Cerebellum (tissue), 4 donors: ENCODE measurements at places on chromosomes 6 and 20. TPM values are rescaled to one million over a fixed set of nuclear protein-coding genes. Genes with fewer than 3 reads are reported as not detected.

DNA sequence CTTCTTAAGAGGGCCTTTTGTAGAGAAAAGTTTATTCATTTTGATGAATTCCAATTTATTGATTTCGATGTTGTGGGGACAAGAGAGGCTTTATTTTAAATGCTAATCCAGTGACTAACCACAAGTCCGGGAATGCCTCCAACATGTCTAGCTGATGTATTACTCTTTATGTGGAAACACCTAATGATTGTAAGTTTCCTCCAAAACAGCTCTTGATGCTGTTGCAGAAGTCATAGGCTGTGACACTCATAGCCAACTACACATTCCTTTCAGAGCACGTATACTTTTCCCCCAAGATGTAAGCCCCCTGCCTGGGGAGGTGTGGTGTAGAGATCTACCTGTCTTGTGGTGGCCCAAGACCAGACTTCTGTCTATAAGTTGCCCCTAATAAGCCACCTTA, 61.3 kb upstream of the RNF24 start:
- no peak for DNase-seq

GRCh38 chr6:47974106-47974505, 136.9 kb downstream of the PTCHD4 start:
- DNase-seq: no peak

- DNase-seq: no peak
These were observed 70.2 kb downstream of the RIN2 start for GRCh38 chr20:19828232-19828631.

DNA sequence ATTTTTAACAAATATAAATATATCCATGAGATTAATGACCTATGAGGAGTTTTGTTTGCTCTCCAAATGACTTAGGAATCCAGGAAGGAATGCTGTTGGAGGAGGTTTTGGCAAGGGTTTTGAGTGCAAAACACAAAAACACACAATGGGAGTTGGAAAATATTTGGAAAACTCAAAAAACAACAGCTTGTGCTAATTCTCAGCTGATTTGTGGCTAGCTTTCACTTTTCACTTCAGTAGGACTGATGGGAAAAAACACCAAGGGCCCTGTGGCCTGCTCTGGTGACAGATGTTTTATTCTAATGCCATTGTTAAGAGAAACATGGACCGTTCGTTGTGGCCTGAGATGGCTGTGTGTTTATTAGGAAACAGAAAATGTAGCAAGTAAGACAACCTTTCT, 113.9 kb downstream of the ALDH8A1 start:
- no peak for DNase-seq

MAFB gene
- 4.0 TPM for total RNA-seq

GRCh38 chr20:63750807-63751470, 11.4 kb downstream of the SLC2A4RG start:
- DNase-seq: no peak

DNA sequence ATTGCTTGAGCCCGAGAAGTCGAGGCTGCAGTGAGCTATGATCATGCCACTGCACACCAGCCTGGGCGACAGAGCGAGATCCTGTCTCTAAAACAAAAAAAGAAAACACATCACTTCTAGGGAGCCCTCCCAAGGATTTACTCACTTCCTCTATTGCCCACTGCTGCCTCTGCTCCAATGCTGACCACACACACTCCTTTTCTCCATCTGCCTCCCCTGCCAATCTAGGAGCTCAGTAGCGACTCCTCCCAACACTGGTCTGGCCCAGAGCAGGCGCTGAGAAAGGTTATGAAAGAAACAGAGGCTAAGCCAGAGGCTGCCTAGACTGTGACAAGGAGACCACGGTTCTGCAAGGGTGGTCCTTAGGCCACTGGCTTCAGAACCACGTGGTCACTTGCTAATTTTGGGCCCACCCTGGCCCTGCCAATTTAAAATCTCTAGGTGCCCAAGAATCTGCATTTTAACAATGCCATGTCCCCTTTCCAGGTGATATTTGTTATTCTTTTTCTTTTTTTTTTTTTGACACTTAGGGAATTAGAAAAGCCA, 1.3 kb upstream of the E2F1 start:
- DNase-seq: no peak

DNA sequence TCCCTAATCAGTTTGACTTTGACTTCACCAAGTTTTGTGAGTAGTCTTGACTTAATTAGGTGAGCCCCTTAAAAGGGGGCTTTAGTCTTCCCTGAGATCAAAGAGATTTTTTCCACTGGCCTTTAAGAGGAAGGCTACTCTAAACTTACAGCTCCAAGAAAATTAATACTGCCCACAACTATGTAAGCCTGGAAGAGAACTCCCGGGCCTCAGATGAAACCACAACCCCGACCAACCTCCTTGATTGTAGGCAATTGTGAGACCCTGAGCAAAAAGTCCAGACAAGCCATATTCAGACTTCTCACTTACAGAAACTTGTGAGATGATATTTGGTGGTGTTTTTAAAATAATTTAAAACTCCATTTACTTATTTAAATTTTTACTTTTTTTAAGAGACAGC, 18.1 kb downstream of the SNX3 start:
- no peak for DNase-seq

DNA sequence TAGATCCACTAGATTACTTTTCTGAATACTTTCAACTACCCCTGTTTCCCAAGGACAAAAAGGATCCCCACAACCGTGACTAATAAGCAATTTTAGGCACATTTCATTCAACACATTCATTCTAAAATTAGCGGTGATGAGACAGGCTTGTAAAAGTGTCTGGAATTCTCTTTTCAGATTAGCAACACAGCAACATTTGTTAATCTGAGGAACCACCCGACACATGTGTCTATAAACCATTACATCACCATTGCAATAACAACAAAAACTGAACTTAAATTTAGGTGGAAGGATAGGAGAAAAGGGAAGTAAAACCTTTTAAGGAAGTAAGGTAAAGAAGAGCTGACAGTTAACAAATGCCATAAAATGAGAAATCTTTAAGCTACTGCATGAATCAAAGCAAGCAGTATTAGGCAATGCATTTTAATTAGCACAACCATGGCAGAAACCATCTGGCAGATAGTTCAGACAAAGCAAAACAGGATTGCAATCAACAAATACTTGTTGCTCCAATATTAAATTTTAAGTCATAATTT, 49.1 kb downstream of the MAP3K7 start:
- no peak for DNase-seq

GRCh38 chr20:57878786-57879424, 169.1 kb upstream of the PMEPA1 start:
- DNase-seq: no peak

FAM217A gene
- not detected for total RNA-seq

SLC13A3 gene
- total RNA-seq: 9.8 TPM

GRCh38 chr20:63276956-63277355, 4.3 kb downstream of the ARFGAP1 start:
- DNase-seq: no peak

CFB gene
- 2.2 TPM for total RNA-seq

DNA sequence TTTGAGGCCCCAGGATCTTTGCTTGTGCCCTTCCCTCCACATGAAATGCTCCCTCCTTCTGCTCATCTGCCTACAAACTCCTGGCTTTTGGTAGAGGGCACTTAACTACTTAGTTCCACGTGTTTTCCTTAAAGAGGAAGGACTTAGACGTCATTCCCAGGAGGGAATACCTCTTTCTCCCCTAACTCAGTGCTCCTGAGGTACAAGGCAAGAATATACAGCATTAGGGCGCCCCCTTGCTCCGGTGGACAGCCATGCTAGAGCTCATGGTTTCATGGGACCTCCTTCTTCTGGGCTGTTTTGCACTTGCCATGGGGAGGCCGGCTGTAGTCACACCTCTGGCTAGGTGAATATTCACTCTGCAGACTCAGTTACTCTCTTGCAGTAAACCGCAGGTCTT, 93.8 kb upstream of the LY86 start:
- DNase-seq: no peak

TMEM244 gene
- total RNA-seq: not detected

DNA sequence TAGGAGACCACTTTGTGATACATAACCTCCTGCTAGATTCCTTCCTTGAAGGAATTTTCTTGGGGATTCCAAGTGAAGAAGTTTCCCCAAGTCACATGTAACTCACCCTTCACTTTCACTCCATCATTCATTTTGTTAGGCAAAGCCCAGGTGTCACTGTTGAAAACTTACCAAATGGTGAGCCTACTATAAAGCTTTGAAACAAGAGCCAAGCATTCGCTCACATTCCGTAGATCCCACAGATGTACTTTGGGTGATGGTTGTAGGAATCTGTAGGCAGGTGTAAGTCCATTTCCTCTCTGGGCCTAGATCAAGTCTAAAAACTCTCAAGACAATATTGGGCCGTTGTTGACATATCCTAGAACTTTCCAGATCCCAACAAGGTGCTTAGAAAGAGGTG, 74.1 kb downstream of the PRDM1 start:
- no peak for DNase-seq

- no peak for DNase-seq
These were observed 3.2 kb downstream of the TFB1M start for GRCh38 chr6:155311086-155311485.

GRCh38 chr20:10362674-10363073, 71.3 kb downstream of the MKKS start:
- no peak for DNase-seq
